ENCODE measurements at places on chromosomes 12 and 14.
A peak's percentile ranks its signal among the peaks of the same experiment; 100 is the strongest.

DNA sequence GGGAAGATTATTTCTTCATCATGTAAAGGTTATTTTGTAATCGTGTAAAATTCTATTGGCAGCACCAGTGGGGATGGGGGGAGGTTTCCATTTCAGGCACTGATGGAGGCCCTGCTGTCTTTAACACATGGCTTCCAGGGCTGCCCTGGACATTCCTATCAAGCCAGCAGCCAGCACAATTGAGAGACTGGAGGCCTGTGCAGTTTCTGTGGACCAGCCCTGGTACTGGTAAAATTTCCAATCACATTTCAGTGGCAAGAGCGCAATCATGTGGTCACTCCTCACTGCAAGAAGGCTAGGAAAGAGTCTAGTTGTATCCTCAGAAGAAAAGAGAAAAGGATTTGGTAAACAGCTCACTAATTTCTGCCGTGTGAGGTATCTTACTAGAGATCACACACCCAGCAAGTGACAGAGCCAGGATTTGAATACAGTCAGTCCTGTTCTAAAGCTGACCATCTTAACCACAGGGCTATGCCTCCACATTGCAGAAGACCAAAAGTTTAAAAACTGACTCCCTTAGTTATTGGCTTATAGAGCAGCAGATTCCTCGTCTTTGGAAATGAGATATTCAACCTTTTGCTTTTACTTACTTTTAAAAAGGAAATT lies 179.4 kb upstream of the ARHGAP5 start:
- no peak for DNase-seq

DNA sequence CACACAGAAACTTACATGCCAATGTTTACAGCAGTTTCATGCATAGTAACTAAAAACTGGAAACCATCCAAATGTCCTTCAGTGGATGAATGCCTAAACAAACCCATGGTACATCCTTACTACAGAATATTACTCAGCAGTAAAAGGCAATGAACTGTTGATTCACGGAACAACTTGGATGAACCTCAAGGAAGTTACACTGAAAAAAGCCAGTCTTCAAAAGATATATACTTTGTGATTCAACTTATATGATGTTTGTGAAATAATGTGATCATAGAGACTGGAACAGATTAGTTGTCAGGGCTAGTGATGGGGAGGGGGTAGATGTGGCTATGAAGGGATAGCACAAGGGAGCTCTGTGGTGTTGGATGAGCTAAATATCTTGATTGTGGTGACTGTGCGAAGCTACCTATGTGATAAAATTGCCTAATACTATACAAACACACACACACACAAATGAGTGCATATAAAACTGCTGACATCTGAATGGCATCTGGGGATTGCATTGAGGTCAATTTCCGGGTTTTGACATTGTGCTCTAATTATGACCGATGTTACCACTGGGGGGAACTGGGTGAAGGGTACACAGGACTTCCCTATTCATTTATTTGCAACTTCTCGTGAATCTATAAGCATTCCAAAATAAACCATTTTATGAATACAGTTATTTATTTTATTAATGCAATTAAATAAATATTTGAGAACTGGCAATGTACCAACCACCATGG lies 94.3 kb downstream of the RIN3 start:
- no peak for DNase-seq

GRCh38 chr12:100484183-100484886 lies 10.7 kb downstream of the NR1H4 start:
- no peak for DNase-seq

DNA sequence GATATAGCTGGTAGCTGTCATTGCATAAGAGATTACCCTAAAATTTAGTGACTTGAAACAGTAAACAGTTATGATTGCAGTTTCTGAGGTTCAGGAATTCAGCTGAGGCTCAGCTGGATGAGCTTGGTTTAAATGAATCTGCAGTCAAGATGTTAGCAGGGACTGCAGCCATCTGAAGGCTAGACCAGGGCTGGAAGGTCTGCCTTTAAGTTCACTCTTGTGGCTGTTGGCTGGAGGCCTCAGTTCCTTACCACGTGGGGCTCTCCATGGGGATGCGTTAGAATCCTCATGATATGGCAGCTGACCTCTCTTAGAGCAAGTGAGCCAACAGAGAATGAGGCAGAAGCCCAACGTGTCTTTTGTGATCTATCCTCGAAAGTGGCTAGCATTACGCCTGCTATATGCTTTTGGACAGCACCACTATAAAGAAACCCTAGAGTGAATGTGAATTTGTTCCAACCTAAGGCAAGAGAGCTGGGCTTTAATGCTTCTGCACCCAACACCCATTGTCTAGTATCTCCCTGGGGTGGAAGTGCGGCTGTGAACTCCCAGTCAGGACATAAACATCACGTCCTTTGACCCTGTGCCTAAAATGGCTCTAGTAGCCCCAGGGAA lies 26.0 kb downstream of the HSPB8 start:
- no peak for DNase-seq

DNA sequence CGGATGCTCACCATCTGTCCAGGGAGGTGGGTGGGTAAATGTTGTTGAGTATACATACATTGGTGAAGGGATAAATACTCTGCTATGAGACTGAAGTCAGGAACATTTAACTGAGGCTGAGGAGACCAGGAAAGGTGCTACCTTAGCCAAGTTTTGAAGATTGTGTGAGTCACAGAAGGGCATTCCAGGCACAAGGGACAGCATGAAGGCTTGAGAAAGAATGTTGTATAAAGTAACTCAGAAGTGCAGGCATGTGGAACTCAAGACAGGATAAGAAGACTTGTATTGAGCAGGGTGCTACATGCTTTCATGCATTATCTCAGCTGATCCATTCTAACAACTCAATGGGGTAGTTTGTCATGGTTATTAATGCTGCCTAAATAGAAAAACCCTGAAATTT lies 112.7 kb downstream of the IPO8 start:
- DNase-seq, result no peak

GRCh38 chr14:99260587-99261551 lies 11.1 kb downstream of the BCL11B start:
- DNase-seq, result peak; percentile 78

- DNase-seq, result no peak
These were observed 85.9 kb upstream of the FOXN3 start for GRCh38 chr14:89502966-89503365.

- DNase-seq, result no peak
These were observed 7.0 kb downstream of the HNRNPA1 start for GRCh38 chr12:54287261-54288157.
